ENCODE measurements at places on chromosomes 1 and 21.
A peak's percentile ranks its signal among the peaks of the same experiment; 100 is the strongest.

DNA sequence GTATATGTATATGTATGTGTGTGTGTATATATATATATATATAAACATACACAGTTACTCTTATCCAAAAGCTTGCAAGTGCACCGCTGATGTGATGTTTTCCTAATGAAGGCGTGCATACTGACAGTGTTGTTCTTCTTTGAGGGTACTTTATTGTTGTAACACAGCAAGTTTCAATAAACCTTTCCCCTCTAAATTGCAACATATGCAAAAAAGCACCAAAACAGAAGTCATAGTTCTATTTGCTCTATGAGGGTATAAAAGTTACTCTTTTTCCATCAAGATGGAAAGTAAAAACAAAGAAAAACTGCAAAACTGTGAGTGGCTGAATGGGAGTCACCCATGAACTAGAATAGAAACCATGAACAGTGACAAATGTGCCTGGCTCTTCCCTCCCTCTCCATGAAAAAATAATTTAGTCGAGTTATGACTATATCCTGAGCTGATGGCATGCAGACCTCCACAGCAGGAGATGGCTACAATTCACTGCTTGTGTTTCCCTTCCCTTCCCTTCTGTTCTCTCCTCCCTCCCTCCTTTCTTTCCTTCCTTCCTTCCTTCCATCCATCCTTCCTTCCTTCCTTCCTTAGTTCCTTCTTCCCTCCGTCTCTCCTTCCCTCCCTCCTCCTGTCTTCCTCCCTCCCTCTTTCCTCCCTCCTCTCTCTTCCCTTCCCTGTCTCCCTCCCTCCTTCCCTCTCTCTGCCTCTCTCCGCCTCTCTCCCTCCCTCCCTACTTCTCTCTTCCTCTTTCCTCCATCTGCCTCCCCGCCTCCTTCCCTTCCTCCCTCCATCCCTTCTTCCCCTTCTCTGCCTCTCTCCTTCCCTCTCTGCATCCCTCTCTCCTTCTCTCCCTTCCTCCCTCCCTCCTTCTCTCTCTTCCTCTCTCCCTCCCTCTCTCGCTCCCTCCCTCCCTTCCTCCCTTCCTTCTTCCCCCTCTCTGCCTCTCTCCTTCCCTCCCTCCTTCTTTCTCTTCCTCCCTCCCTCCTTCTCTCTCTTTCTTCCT is 220.7 kb upstream of the POU3F1 start:
- no peak for DNase-seq

GRCh38 chr1:63435161-63435560 is 67.7 kb downstream of the ALG6 start:
- DNase-seq: no peak

- peak; percentile 81 for DNase-seq
Measured at GRCh38 chr1:226679853-226680516, 59.1 kb downstream of the ITPKB start.

DNA sequence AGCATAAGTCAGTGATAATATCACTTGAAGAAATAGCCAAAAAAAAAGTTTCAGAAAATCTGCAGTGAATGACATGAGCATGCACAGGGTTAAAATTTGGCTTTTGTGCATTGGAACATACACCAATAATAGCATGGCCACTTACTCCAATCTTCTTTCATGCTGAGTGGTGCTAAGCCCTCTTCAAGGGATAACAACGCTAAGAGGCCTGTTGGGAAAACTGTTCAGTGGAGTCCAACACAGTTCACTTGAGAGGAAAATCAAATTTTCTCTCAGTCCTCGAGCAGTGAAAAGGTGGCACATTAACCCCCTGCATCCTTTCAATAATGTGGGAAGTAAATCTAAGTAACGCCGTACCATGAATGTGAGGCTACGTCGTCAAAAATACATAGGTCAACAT is 264.7 kb downstream of the SPATA17 start:
- DNase-seq: no peak

- no peak for DNase-seq
Measured at GRCh38 chr21:36575306-36575705, 95.4 kb upstream of the CLDN14 start.

- DNase-seq: no peak
Measured at GRCh38 chr21:24339406-24339805, 1267.9 kb downstream of the MRPL39 start.

GRCh38 chr1:209302779-209303568 is 280.5 kb upstream of the CAMK1G start:
- DNase-seq: no peak

DNA sequence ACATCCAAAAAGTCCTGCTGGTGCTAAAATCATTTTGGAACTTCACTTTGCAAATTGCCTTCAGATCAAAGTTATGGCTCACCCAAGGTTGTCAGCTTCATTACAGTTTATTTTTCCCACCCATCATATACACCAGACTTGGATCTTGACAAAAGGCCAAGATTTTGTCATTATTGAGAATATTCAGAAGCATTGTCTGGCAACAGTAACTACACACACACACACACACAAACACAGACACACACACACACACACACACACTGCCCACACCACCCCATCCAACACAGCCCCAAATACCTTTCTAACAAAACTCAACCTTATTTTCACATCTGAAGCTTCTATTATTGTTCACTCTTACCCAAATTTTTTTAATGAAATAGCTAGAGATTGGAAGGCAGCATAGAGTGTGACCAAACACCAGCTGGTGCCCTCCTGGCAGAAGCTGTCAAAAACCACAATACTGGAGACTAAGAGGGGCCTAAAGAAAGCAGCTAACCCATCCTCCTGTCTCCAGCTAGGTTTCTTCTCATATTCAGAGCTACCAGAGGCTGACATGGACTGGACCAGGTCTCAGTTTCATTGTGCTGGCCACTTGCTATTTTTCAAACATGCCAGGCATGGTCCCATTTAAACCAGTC is 139.1 kb upstream of the ZC3H11B start:
- no peak for DNase-seq

DNA sequence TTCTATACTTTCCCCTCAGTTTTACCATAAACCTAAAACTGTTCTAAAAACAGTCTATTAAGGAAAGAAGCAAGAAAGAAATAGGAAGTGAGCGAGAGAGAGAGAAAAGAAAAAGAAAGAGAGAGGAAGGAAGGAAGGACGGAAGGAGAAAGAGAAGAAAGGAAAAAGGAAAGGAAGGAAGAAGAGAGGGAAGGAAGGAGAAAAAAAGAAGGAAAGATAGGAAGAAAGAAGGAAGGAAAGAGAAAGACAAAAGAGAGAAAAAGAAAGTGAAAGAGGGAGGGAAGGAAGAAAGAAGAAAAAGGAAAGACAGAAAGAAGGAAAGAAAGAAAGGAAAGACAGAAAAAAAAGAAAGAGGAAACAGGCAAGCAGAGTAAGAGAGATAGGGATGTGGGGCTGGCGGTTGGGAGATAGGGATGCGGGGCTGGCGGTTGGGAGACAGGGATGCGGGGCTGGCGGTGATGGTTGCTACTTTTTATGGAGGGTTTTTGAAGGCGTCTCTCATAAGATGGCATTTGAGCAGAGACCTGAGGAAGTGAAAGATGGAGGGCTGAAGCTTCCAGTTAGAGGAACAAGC is 70.4 kb upstream of the IRF2BP2 start:
- DNase-seq: no peak

GRCh38 chr1:116556289-116557006 is 14.4 kb downstream of the CD58 start:
- DNase-seq: peak; percentile 58

GRCh38 chr1:232856541-232856940 is 51.3 kb downstream of the MAP10 start:
- DNase-seq: no peak

GRCh38 chr1:72283307-72284083 is 1.2 kb upstream of the NEGR1 start:
- no peak for DNase-seq

DNA sequence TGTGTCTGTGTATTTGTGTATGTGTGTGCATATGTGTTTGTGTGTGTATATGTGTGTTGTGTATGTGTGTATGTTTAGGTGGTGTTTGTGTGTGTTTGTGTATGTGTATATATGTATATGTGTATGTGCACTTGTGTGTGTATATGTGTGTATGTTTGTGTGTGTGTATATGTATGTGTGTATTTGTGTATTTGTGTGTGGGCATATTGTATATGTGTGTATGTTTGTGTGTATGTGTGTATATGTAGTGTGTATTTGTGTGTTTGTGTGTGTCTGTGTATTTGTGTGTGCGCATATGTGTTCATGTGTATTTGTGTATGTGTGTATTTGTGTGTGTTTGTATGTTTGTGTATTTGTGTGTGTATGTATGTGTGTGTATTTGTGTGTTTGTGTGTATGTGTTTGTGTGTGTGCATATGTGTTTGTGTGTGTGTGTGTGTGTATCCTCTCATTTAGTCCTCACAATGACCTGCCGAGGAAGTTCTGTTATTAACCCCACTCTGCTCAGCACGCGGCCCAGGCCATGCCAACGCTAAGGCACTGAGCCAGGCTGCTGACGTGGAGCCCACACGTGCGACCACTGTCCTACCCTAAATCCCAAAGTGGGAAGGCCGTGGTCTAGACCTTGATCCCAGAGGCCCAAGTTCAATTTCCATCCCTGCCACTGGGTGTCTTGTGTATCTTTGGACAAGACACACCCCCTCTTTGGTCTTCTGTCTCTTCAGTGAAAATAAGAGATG is 43.2 kb upstream of the TMEM51 start:
- no peak for DNase-seq

GRCh38 chr1:176949033-176949662 is 215.4 kb downstream of the ASTN1 start:
- no peak for DNase-seq

GRCh38 chr1:28037946-28038345 is 50.5 kb downstream of the EYA3 start:
- DNase-seq: no peak

DNA sequence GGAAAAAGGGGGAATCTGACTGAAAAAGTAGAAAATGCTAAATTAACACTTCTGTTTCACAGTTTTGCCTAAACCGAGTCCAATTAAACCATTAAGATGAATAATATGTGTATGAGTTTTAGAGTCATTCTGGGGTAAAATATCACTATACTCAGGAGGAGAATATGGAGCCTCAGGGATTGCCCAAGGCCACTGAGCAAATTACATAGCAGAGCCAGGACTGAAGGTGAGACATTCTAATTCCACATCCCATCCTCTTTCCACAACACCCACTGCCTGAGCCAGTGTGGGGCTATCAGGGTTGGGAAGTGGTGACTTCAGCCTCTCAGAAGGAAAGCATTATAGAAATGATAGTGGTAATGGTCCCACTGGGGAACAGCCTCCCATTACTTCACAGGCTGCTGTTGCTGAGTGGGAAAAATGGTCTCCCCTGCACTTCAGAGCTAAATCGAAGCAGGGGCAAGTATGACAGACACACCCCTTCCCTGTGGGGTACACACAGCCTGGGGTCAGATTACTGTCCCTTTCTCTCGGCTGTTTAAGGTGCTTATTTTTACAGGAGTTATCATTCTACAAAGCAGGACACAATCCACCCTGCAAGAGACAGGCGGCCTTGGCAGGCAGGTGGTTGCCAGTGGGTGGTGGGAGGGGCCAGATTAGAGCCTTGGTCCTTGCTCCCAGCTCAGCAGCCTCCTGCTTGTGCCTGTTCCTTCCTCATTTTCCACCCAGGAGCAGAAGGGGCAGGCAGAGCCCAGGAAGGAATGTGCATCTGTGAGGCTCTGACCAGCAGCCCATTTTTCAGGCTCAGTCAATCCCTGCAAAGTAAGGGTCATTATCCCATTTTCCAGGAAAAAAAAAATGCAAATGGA is 9.5 kb upstream of the BCAR3 start:
- no peak for DNase-seq

DNA sequence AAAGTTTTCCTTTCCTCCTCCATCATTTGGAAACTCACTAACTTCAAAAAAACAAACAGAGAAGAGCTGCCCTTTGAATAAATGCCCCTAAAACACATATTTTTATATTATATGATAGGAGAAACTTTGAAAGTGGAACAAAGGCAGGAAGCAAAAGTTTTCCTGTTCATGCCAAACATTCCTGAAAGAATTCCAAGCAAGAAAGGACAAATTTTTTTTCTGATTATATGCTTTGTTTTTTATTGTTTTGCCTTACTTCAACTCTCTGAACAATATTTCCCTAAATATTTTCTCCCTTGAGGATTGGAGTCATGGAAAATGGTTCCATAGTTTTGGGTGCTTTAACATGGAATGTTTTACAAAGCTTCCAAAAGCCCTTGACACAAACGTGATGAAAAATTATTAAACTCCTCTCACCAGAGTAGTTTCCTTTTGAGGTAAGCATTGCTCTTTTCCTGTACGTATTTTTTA is 638.5 kb upstream of the CAMK1G start:
- no peak for DNase-seq

GRCh38 chr21:44867999-44868700 is 5.3 kb downstream of the PTTG1IP start:
- no peak for DNase-seq

DNA sequence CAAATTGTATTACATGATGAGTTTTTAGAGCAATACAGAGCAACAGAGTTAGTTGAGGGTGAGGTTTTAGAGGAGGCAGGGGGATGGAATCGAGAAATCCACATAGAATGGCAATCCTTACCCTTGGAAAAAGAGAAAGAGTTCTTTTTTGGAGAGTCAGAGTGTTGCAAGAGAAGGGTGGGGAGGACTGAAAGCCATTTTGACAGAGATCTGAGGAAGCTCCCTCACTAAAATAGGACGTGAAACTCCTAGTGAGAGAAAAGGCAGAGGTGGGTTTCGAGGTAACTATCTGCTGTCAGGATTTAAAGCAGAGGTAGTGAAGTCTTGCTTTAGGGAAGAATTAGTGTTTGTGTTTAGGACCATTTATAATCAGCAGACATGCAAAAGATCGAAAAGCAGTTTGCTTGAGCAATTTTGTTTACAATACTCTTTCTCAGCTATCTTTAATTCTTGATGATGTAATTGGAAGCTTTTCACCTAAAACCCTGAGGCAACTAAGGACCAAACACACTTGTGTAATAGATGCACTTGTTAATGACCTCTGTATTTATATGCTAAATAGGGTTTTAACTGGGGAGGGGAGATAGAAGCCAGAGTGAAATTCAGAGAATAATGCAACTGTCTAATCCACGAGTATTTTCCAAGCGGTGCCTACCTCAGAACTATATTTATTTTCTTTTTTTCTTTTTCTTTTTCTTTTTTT is 20.0 kb downstream of the ADAMTS5 start:
- no peak for DNase-seq

DNA sequence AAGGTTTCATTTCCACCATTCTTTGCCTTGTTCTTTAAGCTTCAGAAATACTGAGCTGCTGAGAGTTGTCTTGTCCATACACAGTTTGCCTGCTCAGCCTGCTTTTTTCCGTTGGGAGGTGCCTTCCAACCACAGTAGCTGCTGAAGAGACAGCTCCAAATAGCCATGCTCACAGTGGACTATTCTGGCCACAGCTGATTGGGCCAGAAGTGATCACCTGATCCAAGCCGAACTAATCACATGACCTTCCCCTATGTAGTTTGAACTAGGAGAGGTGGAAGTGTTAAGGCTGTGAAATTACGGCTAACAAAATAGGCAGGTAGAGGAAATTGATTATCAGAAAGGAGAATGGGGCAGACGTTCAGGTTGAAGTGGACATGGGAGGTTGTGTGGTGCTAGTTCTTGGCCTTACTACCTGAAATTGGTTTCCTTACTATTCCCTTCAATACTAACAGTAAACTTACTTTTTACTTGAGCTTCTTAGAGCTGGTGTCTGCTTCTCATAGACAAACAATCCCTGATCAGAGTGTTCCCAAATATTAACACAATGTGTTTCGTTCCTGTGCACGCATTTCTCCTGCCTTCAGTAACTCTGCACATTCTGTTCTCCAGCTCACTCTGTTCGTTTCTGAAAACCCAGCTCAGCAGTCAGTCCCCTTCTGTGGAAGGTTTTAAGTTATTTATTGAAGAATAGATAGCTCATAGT is 136.1 kb downstream of the RWDD3 start:
- no peak for DNase-seq

- no peak for DNase-seq
Measured at GRCh38 chr1:193434319-193434718, 247.9 kb upstream of the B3GALT2 start.
